ENCODE measurements at places on chromosomes 7 and 10. TPM values are rescaled to one million over a fixed set of nuclear protein-coding genes. Genes with fewer than 3 reads are reported as not detected.

FAM25A gene
- total RNA-seq = not detected

LRRN3 gene
- total RNA-seq = 187 TPM

DNA sequence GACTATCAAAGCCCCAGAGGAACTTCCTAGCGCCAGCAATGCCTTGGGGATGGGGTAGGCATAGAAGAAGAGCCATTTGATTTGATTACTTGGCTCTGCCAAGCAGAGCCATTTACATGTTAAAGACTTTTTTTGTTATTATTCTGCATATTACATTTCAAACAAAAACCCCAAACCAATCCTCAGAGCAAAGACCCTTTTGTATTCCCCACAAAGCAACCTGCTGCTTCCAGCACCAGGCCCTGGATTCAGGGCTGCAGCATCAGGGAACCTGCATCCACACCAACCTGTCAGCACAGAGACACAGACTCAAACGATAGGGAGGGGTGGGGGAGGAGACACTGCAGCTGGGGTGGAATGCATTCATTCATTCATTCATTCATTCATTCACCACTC is 73.2 kb downstream of the GRID1 start:
- DNase-seq = no peak

DNA sequence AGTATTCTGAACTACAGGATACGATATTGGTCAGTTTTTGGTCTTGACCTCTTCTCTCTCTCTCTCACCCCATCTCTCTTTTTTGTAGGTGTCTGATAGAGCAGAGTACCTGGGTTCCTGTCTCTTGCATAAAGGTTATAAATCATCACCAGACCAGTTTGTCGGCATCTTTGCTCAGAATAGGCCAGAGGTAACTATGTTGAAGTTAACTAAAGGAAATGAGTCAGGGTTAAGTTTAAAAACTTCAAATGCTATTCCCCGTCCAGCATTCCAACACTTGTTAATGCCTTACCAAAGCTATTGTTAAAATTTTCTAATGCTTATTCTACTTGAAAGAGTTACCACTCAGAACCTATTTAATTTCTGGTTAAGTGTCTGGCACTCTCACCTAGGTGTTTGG is 30.7 kb downstream of the ACSL5 start:
- no peak for DNase-seq

DNA sequence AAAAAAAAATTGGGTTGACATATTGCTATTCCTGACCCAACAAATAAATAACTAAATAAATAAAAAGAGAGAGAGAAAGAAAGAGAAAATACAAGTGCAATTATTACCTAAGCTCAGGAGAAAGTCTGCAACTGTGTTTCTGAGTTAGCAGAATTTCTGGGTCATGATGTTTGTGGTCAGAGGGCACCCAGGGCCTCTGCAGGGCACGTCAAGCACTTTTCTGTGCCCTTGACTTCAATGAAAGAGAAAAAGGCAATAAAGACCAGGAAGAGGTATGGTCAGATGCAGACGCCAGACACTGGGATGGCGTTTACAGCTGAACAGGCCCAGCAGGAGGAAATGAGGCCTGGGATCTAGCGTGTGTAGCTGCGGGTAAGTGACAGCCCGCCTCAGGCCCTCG is 160.9 kb upstream of the GDF10 start:
- no peak for DNase-seq

DNA sequence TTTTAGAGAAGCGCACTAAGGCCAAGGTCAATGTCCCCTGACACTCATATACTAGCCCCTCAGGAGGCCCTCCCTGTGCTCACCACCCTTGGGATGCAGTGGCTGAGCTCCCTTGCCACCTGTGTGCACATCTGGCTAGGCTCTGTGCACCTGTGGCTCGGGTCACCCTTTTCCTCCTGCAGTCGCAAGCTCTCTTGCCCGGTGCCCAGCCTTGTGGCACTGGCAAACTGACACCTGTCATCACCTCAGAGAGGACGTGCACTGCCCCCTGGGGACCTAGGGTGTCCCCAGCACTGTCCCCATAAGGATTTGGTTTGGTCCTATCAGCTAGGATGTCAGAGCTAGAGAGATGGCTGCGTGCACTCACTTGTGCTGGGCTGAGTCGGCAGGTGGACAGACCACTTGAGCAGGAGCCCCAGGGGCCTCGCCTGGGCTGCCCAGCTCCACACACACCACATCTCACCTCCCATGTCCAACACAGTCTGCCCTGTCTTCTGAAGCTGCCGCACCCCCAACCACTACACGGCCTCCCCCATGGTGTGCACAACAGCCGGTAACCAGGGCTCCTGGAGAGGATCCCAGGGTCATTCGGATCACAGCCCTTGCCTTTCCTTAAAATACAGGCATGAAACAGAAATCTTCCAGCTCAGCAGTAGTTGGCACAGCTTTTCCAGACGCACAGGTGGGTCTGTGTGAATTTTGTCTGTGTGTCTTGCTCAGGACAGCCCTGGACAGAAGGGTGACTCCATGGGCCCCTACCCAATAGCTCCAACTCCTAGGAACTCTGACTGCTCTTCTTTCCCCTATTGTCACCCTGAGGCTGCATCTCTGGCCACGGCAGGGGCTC is 111.0 kb downstream of the GRID1 start:
- DNase-seq = no peak

GRCh38 chr7:3204526-3204925 is 96.5 kb upstream of the SDK1 start:
- no peak for DNase-seq

DNA sequence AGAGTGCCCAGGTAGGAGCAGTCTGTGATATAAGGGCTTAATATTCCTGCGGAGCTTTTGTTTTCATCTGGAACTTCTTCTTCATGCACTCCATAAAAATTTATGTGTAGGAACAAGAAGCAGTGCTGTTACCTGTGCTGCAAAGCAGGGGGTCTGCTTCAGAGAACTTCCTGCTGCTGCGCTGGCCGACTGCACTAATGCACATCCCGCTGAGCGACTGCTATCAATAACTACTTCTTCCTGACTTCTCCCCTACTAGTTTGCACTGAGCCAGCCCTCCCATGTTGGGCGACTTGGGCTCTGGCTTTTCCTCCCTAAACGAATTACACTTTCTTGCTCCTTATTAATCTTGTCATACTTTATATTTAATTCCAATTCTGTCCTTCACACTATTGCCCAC is 150.3 kb downstream of the NEBL start:
- no peak for DNase-seq

DNA sequence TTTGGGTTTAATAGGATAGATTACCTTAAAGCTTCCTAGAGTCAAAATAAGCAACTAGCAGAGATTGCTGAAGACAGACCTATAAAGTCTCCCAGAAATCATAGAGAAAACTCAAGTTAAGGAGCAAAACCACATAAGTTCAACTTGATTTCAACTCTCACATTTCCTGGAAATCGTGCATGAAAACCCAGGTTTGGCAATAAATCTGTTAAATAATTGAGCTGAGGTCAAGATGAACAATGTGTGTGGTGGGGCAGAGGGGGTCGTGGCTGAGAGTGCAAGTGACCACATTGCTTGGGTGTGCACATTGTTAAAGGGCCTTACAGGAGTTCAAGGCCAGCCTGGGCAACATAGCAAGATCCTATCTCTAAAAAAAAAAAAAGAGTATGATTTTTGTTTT is 636.5 kb downstream of the GALNT17 start:
- DNase-seq = no peak

GRCh38 chr10:111076682-111077478 is at the start of gene ADRA2A:
Gene ADRA2A, plus strand, starts transcription at chr10:111077029. Its CDS starts 968 bp downstream, at chr10:111077997.
- DNase-seq = peak; percentile 31

DNA sequence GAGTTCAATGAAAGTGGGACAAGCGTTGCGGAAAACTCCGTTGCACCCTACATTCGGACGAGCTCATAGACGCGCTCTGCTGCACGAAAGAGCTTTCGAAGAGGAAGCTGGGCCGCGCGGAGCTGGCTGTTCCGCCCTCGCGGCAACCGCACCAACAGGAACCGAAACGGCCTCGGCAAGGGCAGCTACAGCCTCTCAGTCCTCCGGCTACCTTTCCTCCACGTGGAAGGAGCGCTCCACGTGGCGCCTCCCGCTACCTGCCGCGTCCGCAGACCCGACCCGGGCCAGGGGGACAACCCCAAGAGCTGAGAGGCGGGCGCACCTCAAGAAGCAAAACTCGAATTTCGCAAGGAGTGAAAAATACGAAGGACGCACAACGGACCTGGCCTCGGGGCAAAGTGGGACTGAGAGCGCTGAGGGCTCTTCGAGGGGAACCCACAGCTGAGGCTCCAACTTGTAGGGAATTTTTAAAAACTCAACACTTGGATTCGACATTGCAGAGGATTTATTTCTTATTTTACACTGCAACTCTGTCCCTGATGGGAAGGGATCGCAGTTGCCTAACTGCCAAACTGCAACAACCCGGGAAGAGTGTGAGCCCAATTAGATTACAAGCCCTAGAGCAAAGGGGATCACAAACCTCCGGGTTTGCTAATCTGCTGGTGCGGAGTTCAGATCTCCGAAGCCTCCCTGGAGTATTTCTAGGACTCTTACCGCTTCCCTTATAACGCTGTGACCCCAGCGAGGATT is 1.4 kb downstream of the HPSE2 start:
- DNase-seq = no peak

DNA sequence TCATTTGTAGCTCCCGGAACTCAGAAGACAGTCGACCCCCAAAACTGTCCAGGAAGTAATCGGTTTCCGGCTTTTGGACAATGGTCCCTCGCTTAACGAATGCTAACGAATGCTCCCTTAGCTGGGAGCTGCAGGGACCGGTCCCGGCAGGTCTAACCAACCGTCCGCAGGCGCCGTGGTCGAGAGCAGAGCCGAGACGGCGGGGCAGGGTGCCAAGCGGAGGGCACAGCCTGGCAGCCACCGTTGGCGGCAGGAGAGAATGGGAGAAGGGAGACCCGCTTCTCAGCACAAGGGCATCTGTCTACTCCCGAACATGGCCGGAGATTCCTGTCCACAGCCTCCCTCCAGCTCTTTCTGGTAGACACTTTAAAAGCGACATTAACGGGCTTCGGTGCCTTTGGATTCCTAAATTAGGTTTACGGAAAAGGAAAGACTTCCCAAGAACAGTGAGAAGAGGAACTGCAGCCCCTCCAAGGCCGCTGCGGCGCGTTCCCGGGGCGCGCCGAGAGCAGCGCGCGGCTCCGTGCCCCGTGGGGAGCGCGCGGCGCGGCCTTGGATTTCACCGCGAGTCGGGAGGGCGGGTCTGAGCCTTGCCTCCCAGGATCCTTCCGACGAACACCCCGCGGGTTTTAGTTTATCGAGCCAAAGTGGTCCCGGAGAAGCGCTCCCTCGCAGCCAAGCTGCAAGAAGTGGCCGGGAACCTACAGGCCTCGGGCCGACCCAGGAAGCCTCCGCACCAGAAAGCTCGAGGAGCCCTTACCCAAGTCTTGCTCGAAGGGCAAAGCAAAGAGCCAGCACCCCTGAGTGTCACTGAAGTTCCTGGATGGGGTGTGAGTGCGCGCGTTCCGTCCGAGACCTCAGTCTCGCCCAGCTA is 3.6 kb upstream of the TBX20 start:
- no peak for DNase-seq

DNA sequence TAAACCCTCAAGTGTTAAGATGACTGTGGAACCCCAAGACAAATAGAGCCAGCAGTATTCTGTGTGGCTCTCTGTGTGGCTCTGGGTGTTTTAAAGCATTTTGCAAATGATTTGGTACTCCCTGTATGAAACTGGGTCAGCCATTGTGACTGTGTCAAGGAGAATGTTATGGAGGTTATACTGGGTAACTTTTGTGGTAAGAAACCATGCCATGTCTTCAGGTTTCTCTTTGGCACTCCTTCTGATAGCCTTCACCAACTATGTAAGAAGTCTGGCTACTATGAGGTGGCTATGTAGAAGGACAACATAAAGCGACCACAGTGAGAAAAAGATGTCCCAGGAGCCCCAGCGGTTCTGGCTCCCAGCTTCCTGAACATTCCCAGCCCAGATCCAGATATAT is 226.6 kb upstream of the RHOBTB1 start:
- no peak for DNase-seq

- no peak for DNase-seq
These were observed 26.4 kb downstream of the SLC16A9 start for GRCh38 chr10:59682986-59683937.
